ENCODE measurements at places on chromosomes 4 and X. TPM values are rescaled to one million over a fixed set of nuclear protein-coding genes. Genes with fewer than 3 reads are reported as not detected.
A peak's percentile ranks its signal among the peaks of the same experiment; 100 is the strongest.

- no peak for DNase-seq
Observed at GRCh38 chr4:121070274-121070673, 2.1 kb downstream of the NDNF start.

DNA sequence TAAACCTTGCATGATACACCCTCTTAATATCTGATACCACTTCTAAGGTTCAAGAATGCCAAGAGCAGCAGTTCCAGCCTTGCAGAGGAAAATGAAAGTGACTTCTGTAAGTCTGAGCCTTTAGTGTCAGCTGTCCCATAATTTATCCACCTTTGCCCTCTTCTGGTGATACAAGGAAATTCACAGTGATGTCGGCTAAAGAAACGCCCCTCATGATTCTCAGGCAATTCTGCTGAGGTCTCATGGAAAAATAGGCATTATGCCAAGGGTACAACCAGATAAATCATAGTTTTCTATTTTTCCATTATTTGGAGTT is 172.2 kb upstream of the CXCL13 start:
- peak; percentile 62 for DNase-seq

DNA sequence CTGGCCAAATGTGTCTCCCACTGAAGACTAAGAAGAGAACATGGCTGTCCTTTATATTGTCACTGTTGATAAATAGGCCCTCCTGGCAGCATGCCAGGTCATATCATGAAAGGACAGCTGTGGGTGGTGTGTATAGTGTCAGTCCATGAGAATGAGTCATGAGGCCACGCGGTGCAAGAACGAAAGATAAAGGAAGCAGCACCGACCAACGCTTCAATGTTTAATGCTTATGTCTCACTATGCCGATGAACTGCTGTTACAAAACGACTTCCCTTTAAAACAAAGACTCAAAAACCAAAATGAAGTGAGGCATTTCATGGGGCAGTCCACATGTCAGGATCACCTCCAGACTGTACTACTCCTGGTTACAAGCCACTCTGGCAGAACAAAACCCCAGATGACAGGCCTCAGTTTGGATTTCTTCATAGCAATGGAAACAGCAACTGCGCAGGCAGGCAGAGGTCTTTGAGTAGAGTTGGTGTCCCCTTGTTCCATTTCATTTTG is 5.2 kb upstream of the TCEANC start:
- peak; percentile 85 for DNase-seq

DNA sequence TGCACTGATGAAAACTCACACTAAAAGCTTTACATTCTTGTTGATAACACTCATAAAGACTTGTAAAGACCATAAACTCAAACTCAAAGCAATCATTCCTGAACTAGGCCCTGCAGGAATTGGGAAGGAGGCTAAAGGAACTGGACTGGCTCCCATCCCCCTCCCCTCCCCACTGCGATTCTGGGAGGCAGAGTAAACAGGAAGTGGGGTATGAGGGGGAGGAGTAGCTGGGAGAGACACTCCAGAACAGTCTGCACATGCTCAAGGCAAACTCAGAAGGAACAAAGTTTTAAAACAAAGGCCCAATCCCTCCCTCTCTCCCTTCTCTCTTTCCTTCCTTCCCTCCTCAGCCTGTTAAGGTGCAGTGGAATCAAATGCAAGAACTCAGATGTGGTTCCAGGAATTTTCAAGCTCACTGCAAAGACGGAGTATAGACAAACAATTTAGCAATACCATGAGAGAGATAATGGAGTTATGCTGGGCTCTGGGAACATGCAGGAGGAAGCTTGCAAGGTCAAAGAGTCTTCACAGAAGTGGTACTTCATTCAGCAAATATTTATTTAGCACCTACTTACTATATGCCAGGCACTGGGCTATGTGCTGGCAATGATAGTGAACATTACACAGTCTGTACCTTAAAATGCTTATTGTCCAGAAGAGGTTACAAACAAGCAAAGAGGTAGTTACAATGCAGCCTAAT is 15.9 kb downstream of the MID1IP1 start:
- peak; percentile 20 for DNase-seq

DNA sequence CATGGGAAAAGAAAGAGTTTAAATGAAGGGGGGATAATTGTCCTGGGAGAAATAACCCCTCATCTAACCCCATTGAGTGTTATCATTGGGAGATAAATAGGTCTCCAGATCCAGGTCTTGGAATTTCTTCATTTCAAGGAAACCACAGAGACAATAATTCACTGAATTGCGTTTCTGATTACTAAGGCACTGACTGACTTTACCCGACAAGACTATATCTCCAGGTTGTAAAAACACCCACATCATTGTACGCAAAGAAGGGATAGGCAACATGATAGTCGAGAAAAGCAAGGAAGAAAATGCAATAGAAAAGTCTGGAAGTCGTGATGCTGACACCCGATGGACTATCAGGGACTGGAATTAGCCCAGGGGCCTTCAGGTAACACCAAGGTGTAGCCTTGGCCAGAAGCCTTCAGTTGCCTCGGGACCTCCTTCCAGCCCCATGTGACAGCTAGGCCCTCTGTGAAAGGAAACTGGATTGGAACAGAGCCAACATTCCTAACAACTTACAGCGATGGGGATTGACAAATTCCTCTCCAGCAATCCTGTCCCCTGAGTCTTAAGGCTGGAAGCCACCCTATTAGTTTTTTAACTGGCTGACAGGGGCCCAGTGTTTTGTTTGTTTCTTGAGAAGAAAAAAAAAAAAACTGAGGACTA is 46.5 kb upstream of the RAB9B start:
- DNase-seq, result peak; percentile 2

DNA sequence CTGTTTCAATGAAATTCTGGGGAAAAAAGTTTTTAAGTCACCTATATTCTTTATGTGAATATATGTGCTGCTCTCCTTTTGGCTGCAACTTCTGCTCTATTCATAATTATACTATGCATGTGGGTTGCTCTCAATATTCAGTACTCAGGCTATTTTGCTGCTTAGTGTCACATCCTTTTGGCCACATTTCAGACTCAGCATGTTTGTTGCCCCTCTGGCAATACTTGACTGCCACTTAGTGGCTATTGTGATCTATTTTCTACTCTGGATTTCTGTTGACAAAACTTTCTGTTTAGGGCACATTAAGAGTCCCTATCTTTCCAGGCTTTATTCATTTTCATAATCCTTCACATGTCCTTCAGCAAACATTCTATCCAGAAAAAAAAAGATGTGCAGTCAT is 15.8 kb upstream of the CT45A1 start:
- no peak for DNase-seq

GRCh38 chr4:115873048-115873447 is 759.6 kb upstream of the NDST4 start:
- DNase-seq, result no peak

Gene RAB9A
- 17.5 TPM for total RNA-seq

Gene AFF2
- total RNA-seq, result 0.22 TPM

Gene PLXNB3
- total RNA-seq, result 2.4 TPM

Gene SLC9B1
- 0.40 TPM for total RNA-seq

Gene HTN1
- total RNA-seq, result not detected

Gene HSPA4L
- total RNA-seq, result 0.99 TPM
